Thyroid gland (tissue), 4 donors: ENCODE measurements at places on chromosomes 2 and 18.

DNA sequence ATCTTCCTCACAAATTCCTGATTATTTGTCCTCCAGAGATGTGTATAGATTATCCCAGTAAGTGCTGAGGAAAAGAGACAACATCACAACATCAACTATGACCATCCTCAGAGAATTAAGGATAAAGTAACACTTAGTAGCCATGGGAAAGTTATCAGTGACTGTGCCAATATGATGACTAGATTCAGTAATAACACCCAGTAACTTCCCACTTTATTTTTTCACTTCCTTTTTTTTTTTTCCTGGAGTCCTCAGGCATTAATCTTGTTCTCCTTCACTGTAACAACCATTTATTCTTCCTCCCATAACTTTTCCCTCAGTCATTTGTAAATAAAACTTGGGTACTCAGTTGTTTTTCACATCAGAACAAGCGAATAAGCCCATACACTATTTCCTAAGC is 16.7 kb upstream of the PID1 start:
- H3K27me3 ChIP-seq: no peaks in the 10 kb centered on the region
- H3K4me1 ChIP-seq: no peaks in the 10 kb centered on the region
- no peaks in the 10 kb centered on the region for H3K36me3 ChIP-seq
- no peak for DNase-seq
- H3K27ac ChIP-seq: no peak overlapping the region

- DNase-seq: no peak
- no peak overlapping the region for H3K27ac ChIP-seq
- no peaks in the 10 kb centered on the region for H3K27me3 ChIP-seq
- peaks cover 14% of the 10 kb centered on the region for H3K4me1 ChIP-seq
- H3K36me3 ChIP-seq: no peaks in the 10 kb centered on the region
Observed at GRCh38 chr18:10011751-10012150, 97.9 kb downstream of the VAPA start.

GRCh38 chr18:54835944-54836343 is 7.7 kb downstream of the RAB27B start:
- H3K27me3 ChIP-seq: no peaks in the 10 kb centered on the region
- DNase-seq: no peak
- no peak overlapping the region for H3K4me3 ChIP-seq

DNA sequence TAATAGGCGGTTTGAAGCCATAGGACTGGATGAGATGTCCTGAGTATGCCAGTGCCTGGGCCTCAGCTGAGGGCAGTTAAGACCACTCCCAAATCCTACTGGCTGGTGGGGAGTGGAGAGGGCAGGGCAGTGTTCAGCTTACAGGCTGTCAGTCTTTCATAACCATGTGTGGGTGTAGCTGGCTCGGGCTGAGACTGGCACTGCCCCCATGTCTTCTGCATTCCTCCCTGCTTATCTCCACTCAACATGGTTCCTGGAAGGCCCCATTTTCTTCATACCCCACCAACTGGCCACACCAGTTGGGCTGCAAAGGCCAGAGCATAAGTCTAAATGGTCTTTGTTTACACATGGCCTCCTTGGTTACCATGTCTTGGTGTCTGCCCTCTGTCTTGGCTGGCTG is 17.2 kb upstream of the IL37 start:
- DNase-seq: no peak
- no peaks in the 10 kb centered on the region for H3K4me1 ChIP-seq
- no peaks in the 10 kb centered on the region for H3K27me3 ChIP-seq
- no peak overlapping the region for H3K4me3 ChIP-seq

GRCh38 chr18:3623769-3624545 is 174.0 kb downstream of the TGIF1 start:
- no peaks in the 10 kb centered on the region for H3K36me3 ChIP-seq
- peaks cover 13% of the 10 kb centered on the region for H3K4me1 ChIP-seq
- DNase-seq: peak; percentile 68
- H3K4me3 ChIP-seq: no peak overlapping the region
- peak overlapping the region; percentile 90 for H3K27ac ChIP-seq
- no peaks in the 10 kb centered on the region for H3K27me3 ChIP-seq

GRCh38 chr2:4368907-4369306 is 665.5 kb downstream of the DCDC2C start:
- no peaks in the 10 kb centered on the region for H3K4me1 ChIP-seq
- no peaks in the 10 kb centered on the region for H3K27me3 ChIP-seq
- no peaks in the 10 kb centered on the region for H3K36me3 ChIP-seq
- H3K27ac ChIP-seq: no peak overlapping the region
- DNase-seq: no peak
- no peak overlapping the region for H3K4me3 ChIP-seq

DNA sequence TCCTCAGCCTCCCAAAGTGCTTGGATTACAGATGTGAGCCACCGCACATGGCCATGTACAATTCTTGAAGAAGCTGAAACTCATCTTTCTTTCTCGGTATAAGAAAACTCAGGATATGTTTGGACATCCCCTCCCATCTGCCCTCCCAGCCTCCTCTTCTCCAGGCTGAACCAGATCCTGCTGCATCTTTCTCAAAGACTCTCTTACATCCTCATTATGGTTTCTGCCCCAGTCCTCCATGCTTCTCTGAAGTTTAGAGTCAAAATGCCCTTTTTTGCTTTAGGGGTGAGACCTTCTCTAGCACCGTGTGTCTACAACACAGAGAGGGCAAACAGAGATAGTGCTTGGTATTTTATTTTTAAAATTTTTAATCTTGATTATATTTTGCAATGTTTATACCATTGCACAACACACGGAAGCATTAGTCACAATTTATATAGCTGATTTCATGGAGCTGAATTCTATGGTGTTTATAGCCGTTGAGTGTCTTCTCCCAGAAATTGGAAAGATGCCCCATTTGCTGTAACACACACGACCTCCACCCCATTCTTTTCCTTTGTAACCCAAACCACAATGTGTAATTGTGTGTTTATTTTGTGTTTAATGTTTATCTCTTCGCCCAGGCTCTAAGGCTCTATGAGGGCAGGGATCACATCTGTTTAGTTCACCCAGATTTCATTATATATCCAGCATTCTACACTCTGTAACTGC is 206.0 kb upstream of the TNP1 start:
- no peaks in the 10 kb centered on the region for H3K4me1 ChIP-seq
- H3K36me3 ChIP-seq: no peaks in the 10 kb centered on the region
- no peak overlapping the region for H3K4me3 ChIP-seq
- H3K27ac ChIP-seq: no peak overlapping the region

GRCh38 chr2:85684806-85685205 is 9.4 kb upstream of the GNLY start:
- no peak overlapping the region for H3K27ac ChIP-seq
- H3K36me3 ChIP-seq: no peaks in the 10 kb centered on the region
- H3K27me3 ChIP-seq: no peaks in the 10 kb centered on the region
- no peak for DNase-seq
- peaks cover 7% of the 10 kb centered on the region for H3K4me1 ChIP-seq

- H3K4me3 ChIP-seq: no peak overlapping the region
- H3K27me3 ChIP-seq: no peaks in the 10 kb centered on the region
Observed at GRCh38 chr2:8663997-8664396, 17.9 kb upstream of the ID2 start.

DNA sequence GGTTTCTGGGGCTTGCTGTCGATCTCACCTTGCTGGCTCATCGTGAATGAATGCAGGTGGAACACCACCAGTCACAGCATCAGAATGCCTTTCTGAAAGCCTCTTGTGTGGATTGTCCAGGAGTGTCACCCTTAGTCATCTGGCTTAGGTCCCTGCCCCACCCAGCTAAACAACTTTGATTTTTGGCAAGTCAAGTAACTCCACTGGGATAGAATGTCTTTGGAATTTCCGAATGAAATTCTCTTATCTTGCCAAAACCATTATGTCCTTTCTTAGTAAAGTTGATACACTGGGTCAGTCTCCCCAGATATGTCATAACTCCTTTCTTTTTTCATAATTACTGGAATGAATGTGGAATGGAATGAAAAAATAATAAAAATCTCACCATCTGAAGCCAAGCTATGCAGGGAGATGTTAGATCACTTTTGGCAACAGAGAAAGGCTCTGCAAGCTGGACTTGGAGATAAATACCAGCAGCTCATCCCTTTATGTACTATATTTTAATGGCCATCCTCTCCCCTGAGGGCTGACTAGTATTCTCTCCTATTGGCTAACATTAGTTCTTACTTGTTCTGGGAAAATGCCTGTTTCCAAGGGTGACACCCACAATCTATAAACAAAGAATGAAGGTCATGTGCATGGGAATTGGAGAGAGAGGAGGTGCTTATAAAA is 35.4 kb downstream of the INSIG2 start:
- no peaks in the 10 kb centered on the region for H3K36me3 ChIP-seq
- peak; percentile 12 for DNase-seq
- no peak overlapping the region for H3K27ac ChIP-seq
- H3K4me3 ChIP-seq: no peak overlapping the region

GRCh38 chr18:41457765-41458326 is 497.2 kb upstream of the PIK3C3 start:
- no peak overlapping the region for H3K4me3 ChIP-seq
- H3K27ac ChIP-seq: no peak overlapping the region
- H3K4me1 ChIP-seq: no peaks in the 10 kb centered on the region
- H3K36me3 ChIP-seq: no peaks in the 10 kb centered on the region
- DNase-seq: no peak
- no peaks in the 10 kb centered on the region for H3K27me3 ChIP-seq

GRCh38 chr2:77642339-77642738 is 120.2 kb upstream of the LRRTM4 start:
- H3K4me3 ChIP-seq: no peak overlapping the region
- no peaks in the 10 kb centered on the region for H3K27me3 ChIP-seq
- H3K36me3 ChIP-seq: no peaks in the 10 kb centered on the region
- H3K27ac ChIP-seq: no peak overlapping the region
- H3K4me1 ChIP-seq: no peaks in the 10 kb centered on the region
